ENCODE measurements at places on chromosomes 1 and 21.
A peak's percentile ranks its signal among the peaks of the same experiment; 100 is the strongest.

DNA sequence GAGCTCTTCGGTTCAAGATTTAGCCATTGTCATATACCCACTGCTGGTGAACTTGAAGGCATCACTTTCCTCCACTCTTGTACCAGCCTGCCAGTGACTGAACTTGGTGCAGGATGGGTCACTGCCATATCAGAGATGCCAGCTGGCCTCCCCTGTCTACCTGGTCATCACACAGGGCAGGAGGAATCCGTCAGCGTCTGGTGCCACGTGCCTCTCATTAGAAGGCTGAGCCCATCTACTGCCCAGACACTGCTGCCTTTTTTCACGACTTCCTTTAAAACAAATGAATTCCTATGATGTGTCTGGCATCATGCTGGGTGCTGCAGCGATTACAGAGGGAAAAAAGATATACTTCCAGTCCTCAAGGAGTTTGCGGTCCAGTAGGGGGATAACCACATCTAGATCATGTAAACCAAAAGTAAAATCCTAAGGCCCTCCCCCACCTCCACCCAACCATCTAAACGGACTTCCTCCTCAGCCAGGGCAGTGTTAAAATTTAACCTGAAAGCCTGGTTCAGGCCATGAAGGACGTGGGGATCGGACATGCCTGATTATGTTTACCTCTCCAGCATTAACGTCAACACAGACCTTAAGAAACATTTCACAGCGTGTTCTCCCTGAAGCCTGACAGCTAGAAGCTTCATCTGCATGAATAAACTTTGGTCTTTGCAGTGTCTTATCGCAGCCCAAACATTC, 29.2 kb upstream of the PDE9A start:
- no peak for DNase-seq

DNA sequence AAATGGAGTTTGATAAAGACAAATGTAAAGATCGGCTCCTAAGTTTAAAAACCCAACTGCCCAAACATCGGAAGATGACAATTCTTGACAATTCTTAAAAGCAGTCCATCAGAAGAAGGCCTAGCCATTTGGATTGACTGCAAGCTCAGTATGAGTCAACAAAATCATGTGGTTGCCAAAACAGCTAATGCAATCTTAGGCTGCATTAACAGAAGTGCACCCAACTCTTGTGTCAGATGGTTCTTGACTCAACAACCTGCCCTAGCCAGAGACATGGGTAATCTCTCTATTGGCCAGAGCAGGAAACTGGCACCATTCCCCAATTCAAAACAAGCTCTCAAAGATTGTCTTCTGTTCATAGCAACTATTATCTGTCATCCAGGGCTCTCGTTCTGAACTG, 9.9 kb upstream of the NCF2 start:
- no peak for DNase-seq

- no peak for DNase-seq
Observed at GRCh38 chr21:45187646-45188045, 100.0 kb downstream of the POFUT2 start.

- no peak for DNase-seq
Observed at GRCh38 chr1:66775646-66776045, 23.4 kb downstream of the DYNLT5 start.

DNA sequence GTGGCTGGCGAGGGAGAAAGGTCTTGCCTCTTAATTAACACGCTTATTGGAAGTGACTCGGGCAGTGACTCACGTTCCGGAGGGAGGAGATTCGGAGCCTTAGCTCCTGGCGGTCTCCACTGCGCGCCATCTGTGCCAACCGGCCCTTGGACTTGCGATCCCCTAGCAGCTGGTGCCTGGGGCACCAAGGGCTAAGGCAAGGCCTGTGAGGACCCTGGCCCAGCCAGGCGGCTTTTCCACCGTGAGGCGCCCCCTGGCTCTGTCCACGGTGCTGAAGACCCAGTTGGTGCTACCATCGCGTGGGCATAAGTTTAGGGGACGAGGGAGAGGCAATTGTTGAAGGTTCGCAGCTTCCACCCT, 1.3 kb upstream of the SYT6 start:
- DNase-seq, result no peak

GRCh38 chr1:93219443-93219842, 38.9 kb downstream of the CCDC18 start:
- peak; percentile 7 for DNase-seq

DNA sequence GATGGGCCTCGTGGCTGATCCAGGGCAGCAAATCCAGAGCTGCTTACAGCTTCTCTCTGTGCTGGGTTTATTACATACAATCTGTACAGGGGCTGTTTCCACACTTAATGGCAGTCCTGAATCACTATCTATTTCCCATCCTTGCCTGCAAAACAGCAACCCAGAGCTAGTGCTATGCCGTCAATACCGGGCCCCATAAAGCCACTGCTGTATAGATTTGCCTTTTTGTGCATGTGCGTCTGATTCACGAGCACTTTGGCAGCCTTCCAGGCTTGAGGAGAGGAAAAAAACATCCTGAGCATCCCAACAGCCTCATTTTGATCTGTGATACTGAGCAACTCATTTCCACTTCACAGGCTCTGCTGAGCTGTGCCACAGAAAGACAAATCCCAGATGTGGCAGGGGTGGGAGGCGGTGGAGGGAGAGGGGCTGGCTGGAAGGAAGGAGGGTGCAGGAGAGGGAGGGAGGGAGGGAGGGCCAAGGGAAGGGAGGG, 65.2 kb upstream of the TARBP1 start:
- DNase-seq, result peak; percentile 60

DNA sequence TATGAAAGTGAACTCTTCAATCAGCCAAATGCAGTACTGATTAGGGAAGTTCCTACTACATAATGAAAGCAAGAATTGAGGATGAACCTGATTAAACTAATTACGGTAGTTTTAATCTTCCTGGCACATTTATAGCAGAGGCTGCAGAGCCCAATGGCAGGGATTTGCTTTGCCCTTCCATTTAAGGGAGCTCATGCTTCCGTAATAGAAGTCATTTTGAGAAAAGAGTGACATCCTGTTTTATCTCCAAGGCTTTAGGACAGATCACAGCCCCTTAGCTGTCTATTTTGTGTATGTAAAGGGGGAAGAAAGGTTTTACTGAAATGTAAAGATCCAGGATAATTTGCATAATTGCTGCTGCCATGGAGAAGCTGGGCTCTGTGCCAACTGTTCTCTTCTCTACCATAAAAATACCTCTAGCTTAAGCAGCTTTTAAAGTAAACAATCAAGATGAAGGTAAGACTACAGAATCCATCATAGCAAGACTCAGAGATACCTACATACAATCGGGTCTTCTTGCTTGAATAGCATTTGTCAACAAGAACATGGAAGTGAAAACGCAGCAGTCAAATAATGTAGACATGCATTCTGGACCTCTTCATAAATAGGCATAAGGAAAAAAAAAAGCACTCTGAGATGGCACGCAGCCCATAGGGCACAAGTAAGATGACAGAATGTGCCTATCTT, 62.5 kb downstream of the ASH1L start:
- DNase-seq, result no peak

- DNase-seq, result peak; percentile 88
Observed at GRCh38 chr1:203289281-203289981, 15.9 kb upstream of the BTG2 start.

- no peak for DNase-seq
Observed at GRCh38 chr1:193355178-193355577, 168.8 kb upstream of the B3GALT2 start.

DNA sequence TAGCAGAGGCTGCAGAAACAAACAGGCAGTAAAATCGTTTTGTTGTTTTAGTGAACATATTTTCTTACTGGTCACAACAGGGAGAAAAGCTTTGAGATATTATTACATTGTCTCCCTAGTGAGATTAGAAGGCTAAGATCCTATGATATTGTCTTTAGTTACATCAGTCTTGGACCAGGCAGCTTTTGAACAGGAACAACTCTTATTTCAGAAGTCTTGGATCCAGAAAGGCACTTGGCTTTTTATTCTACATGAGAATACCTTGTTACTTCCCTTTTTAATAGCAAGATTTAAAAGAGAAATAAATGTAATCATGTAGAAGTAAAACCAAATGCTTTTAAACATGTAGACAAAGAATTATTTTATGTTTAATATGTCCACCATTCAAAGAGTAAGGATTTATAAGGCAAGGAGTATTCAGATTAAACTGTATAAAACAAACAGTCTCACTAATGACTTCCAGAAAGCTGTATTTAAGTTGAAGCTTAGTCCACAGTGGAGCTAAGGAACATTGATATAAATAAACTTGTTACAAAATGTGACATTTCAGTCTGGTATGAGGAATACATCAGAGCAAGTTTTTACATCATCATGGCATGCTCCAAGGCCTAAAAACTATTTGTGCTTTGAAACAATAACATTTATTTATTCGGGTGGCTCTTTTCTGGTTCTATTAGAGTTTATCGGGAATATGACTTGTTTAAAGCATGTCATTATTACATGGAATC, 72.2 kb downstream of the PHTF1 start:
- no peak for DNase-seq

DNA sequence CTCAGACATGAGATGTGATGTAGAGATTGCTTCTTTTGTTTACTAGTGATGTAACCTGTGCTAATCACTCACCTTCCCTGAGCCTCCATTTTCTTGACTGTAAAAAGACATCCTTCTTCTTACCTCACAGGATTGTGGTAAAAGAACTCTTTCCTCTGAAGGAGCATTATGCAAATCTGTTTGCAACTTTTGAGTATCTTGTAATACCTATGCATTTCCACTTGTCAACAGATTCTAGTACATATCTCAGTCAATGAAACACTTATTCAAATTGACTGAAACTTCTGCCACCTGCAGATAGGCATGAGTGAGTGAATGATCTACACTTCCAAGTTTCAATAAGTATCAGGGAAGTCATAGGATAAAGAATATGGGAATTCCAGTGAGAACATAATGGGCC, 174.7 kb downstream of the HHIPL2 start:
- no peak for DNase-seq

DNA sequence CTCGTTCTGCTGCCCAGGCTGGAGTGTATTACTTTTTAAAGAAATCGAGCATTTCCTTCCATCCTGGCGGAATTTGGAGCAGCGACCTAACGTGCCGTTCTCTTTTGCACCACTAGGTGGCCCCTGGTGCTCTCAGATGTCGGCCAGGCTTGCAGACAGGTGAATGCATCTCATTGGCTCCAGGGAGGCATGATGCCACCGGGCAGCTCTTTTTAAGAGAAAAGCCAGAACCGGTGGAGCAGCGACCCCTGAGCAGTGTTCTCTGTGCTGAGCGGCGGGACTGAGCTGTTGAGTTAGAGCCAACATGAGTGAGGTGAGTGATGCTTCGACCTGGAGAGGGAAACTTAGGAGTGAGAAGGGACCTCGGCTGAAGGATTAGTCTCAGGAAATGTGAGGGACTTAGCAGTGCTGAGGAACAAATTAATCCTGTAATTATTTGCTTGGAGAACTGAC, at the start of gene PCP4:
Gene PCP4 (plus strand): TSS at position 241 of the 453 bp plus-strand sequence. CDS start 64 bp downstream, at position 305.
- peak; percentile 52 for DNase-seq

- DNase-seq, result no peak
Observed at GRCh38 chr1:160436966-160437365, 36.6 kb downstream of the VANGL2 start.

GRCh38 chr1:203271018-203271743, 34.1 kb upstream of the BTG2 start:
- peak; percentile 68 for DNase-seq

DNA sequence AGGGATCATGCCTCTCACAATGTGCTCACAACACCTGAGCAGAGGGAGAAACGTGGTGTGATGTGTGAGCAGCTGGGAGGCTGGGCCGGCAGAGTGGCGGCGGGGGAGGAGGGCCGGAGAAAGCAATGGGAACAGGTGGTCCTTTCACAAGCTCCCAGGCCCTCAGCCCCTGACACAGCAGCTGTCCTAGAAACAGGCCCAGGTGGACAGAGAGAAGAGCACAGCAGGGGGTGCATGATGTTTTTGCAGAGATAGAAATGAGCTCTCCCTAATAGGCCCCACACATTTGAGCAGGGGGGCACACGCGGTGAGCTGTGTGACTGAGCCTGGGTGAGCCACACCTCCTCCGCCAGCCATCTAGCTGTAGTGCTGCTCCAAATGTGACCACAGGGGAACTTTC, 7.6 kb upstream of the RGS16 start:
- no peak for DNase-seq

DNA sequence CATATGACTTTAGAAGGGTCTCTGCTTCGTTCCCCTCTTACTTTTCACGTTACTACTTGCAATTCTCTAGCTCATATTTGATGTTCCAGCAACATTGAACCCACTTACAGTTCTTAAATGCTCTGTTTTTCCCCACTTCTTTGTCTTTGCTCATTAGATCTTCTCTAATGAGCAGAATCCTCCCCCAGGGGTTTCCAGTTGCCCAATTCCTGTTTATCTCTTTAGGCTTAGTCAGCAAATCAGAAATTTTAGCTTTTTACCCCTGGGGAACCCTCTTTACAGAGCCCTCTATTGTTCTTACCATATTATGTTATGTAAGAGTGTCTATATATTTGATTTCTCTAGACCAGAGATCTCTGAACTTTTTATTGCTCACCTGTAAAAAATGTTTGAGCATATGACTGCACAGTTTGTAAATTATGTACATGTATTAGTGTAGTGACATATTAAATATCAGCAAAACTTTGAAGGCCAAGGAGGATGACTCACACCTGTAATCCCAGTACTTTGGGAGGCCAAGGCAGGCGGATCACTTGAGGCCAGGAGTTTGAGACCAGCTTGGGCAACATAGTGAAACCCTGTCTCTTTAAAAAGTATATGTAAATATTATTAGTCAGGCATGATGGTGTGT, 71.4 kb downstream of the FNBP1L start:
- no peak for DNase-seq

GRCh38 chr1:194252199-194252598, 1065.8 kb upstream of the B3GALT2 start:
- no peak for DNase-seq

GRCh38 chr1:101313356-101313755, 76.5 kb downstream of the S1PR1 start:
- no peak for DNase-seq

Data from activated CD4-positive, alpha-beta T cell treated with anti-CD3 and anti-CD28 coated beads, Interleukin-2, amount 50 U/mL, for 48 hours (primary cell).